Aortic smooth muscle cell (primary cell): ENCODE measurements at places on chromosomes 1 and 21. TPM values are rescaled to one million over a fixed set of nuclear protein-coding genes. Genes with fewer than 3 reads are reported as not detected.

ZBTB8B gene
- total RNA-seq, result under 0.01 TPM in 2 replicates

BMP8B gene
- total RNA-seq, result under 0.01 TPM in 1 of 2 replicates, not detected in the other

PAQR6 gene
- total RNA-seq, result 0.26 and 0.44 TPM in 2 replicates

MAEL gene
- not detected in 2 replicates for total RNA-seq

GPR157 gene
- total RNA-seq, result 2.5 and 2.8 TPM in 2 replicates

TSTD1 gene
- total RNA-seq, result 12.3 and 26.7 TPM in 2 replicates

OR2L3 gene
- total RNA-seq, result not detected in 2 replicates

TDRD5 gene
- total RNA-seq, result not detected in 2 replicates

NUDT4B gene
- 20.1 and 26.1 TPM in 2 replicates for total RNA-seq

RAB13 gene
- 91.4 and 101 TPM in 2 replicates for total RNA-seq

THRAP3 gene
- 91.0 and 97.1 TPM in 2 replicates for total RNA-seq

SAMD11 gene
- total RNA-seq, result 0.62 and 1.1 TPM in 2 replicates

COL9A2 gene
- total RNA-seq, result 0.53 and 1.1 TPM in 2 replicates

OR2T11 gene
- not detected in 2 replicates for total RNA-seq

FAM229A gene
- 0.66 and 0.99 TPM in 2 replicates for total RNA-seq

TAL1 gene
- total RNA-seq, result 0.31 and 0.66 TPM in 2 replicates

APOBEC4 gene
- total RNA-seq, result 0.06 TPM in 1 of 2 replicates, not detected in the other

FCMR gene
- total RNA-seq, result 0.12 TPM in 1 of 2 replicates, not detected in the other

OR6K3 gene
- not detected in 2 replicates for total RNA-seq

S100A11 gene
- 75.0 and 86.0 TPM in 2 replicates for total RNA-seq

UBL4B gene
- not detected in 2 replicates for total RNA-seq

MPL gene
- total RNA-seq, result not detected in 2 replicates

PTPRC gene
- total RNA-seq, result 0.12 and 0.40 TPM in 2 replicates

LCE2A gene
- total RNA-seq, result not detected in 2 replicates

CASQ2 gene
- not detected in 2 replicates for total RNA-seq

CHD5 gene
- total RNA-seq, result 0.13 TPM in 1 of 2 replicates, not detected in the other

TMEM9 gene
- 56.4 and 61.4 TPM in 2 replicates for total RNA-seq

PFKFB2 gene
- 8.3 and 10.3 TPM in 2 replicates for total RNA-seq

TLR5 gene
- 0.12 and 0.13 TPM in 2 replicates for total RNA-seq

OR2T27 gene
- total RNA-seq, result not detected in 2 replicates

KCNA3 gene
- total RNA-seq, result not detected in 2 replicates

CD34 gene
- total RNA-seq, result 0.53 and 1.5 TPM in 2 replicates

PGLYRP3 gene
- not detected in 2 replicates for total RNA-seq

SELP gene
- 0.12 and 0.40 TPM in 2 replicates for total RNA-seq

GJB5 gene
- total RNA-seq, result not detected in 2 replicates

VTCN1 gene
- not detected in 2 replicates for total RNA-seq

PLA2G2A gene
- not detected in 2 replicates for total RNA-seq

OPTC gene
- not detected in 2 replicates for total RNA-seq

OR10J1 gene
- total RNA-seq, result not detected in 2 replicates

TPTE gene
- not detected in 2 replicates for total RNA-seq

PLXNA2 gene
- total RNA-seq, result 12.8 and 19.6 TPM in 2 replicates

PDC gene
- 0.06 TPM in 1 of 2 replicates, not detected in the other for total RNA-seq

PADI2 gene
- total RNA-seq, result under 0.01 TPM in 1 of 2 replicates, not detected in the other

SELENBP1 gene
- 124 and 125 TPM in 2 replicates for total RNA-seq

CNR2 gene
- total RNA-seq, result not detected in 2 replicates

HMCN1 gene
- total RNA-seq, result 151 and 368 TPM in 2 replicates

EFNA3 gene
- 0.37 and 0.53 TPM in 2 replicates for total RNA-seq

SYCP1 gene
- not detected in 2 replicates for total RNA-seq

AGPAT3 gene
- 38.0 and 41.0 TPM in 2 replicates for total RNA-seq
